ENCODE measurements at places on chromosomes 7 and 10.

GRCh38 chr10:95181726-95182125, 12.3 kb upstream of the ACSM6 start:
- no peak for DNase-seq

DNA sequence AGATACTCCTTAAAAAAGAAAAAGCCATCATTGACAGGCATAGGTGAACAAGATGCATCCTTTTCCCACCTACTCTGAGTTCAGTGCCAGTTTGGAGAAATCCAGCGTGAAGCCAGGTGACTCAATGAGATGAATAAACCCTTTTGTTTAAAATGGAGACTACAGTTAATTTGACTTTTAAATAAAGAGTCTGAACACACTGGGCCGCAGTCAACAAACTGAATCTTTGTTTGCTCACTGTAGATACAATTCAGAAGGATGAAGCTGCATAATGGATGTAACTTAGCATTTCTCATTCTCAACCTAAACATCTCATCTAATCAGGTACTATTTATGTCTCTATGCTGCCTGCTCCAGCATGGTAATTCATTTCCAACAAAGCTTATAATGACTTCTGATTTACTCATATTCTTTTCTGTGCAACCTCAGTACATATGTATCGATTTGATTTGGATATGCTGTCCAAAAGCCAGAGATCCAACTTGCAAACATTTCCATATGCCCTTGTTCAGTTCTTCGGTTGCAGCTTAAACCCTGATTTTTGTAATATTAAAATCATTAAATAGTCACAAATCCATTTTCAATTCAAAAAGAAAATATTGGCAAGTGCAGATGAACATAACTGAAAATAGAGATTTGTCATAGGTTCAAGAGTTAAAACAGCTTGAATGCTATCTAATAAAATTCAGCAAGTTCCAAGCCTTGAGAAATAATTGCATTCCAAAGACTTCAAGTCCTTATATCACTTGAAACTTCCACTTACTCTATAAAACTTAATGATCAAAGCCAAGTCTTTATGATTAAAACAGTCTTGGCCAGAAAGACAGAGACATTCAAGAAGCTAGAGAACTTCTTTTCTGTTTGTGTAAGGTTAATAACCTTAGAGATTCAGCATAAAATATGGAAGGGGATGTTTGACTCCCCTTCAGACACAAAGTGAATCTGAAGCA, 67.8 kb downstream of the CPVL start:
- DNase-seq = no peak

GRCh38 chr10:92787557-92788152, 60.7 kb upstream of the EXOC6 start:
- no peak for DNase-seq

DNA sequence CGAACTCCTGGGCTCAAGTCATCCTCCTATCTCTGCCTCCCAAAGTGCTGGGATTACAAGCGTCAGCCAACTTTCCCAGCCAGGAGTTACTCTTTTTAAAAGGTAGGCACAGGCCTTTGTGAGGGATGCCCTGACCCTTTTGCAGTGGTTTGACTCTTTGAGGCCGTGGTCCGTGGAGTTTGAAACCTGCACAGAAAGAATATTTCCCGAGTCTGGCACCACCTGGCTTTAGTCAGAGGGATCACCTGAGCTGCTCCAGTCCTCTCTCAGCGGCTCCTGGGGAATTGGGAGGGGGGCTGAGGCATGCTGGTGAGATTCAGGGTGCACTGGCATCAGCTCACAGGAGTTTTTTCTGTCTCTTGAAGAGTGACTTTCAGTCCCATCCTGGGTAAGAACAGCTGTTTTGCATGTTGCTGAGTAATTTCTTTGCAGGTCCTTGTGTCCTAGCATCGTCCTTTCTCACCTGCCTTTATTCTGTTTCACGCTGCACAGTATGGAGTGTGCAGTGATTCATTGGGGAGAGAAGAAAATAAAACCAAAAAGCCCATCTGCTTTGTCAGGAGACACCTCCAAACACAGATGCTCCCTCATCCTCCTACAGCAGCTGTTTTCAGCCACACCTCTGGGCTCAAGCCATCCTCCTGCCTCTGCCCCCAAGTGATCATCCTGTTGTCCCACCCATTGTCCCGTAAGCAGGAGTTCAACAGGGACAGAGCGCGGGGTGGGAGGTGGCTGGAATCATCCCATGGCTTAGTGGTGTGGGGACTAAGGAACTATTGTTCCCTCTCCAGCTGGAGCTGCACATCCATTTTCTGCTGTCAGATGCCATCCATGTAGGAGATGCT, 284.7 kb downstream of the CAMK1D start:
- DNase-seq = no peak

- DNase-seq = no peak
These were observed 123.0 kb upstream of the SGCE start for GRCh38 chr7:94778711-94779459.

GRCh38 chr10:130038611-130039109, 72.0 kb downstream of the C10orf143 start:
- peak; percentile 43 for DNase-seq

DNA sequence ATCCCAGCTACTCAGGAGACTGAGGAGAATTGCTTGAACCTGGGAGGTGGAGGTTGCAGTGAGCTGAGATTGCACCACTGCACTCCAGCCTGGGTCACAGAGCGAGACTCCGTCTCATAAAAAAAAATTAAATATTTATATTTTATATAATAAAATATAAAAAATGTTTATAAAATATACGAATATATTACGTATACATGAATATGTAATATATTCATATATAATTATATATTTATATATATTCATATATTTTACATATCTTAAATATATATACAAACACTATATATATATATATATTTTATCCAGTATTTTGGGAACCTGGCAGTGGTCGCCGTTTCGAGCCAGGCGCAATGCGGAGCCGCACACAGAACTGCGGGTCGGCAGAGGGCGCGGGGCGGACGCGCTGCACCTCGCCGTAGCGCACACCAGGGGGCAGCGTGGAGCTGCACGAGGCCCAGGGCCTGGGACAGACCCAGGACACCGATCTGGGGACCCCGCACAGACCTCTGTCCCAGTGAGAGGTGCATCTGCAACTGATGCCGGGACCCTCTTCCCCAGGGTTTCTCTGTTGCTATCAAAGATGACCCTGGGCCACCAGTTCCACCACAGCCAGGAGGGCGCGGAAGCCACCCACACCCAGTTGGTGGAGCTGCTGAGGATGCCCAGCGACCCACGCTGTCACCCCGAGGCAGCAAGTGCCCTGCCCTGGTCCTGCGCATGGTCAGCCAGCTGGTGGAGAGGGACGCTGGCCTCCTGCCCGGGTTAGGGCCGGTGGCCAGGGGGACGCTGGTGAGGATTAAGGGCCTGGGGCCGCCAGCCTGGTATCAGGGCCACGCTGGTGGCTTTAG, 22.7 kb downstream of the AP5Z1 start:
- DNase-seq = no peak

- peak; percentile 49 for DNase-seq
These were observed 45.7 kb upstream of the RBM33 start for GRCh38 chr7:155598810-155599210.

DNA sequence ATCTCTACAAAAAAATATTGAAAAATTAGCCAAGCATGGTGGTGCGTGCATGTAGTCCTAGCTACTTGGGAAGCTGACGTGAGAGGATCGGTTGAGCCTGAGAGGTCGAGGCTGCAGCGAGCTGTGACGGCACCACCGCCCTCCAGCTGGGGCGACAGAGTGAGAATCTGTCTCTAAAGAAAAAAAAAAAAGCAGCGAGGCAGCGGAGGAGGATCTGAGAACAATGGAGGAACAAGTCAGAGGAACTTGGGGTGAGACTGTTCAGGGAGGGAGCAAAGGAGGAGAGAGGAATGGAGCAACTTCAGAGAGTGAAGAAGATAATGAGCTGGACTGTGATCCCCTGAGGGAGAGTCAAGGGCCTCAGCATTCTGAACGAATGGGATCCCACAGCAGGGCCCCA, 85.4 kb downstream of the MKX start:
- DNase-seq = no peak

GRCh38 chr10:24561453-24561852, 162.2 kb downstream of the ARHGAP21 start:
- DNase-seq = no peak

GRCh38 chr7:100090527-100091410, 2.0 kb downstream of the COPS6 start:
- DNase-seq = no peak

DNA sequence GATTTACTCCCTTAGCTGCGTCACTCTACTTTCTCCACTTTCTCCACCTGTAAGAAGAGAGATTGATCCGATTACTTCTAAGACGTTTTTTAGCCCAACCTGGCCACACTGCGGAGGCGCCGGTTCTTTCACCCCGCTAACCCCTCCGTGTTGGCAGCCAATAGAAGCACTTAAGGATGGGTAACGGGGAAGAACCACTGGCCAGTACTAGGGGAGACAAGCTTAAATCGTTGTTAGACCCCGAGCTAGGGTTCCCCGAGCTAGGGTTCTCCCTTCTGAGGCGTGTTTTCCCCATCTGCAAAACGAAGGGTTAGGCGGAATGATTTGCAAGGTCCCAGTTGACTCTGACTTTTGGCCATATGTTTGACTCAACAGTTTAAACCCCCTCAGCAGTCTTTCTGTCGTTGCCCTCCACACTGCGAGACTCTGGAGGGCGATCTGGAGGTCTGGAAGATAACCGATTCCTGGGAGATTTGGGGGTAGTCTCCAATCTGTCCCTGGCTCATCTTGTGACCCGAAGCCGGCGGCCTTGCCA, 644 bp downstream of the UMAD1 start:
- no peak for DNase-seq

- no peak for DNase-seq
These were observed 80.9 kb downstream of the COBL start for GRCh38 chr7:51235593-51236313.

DNA sequence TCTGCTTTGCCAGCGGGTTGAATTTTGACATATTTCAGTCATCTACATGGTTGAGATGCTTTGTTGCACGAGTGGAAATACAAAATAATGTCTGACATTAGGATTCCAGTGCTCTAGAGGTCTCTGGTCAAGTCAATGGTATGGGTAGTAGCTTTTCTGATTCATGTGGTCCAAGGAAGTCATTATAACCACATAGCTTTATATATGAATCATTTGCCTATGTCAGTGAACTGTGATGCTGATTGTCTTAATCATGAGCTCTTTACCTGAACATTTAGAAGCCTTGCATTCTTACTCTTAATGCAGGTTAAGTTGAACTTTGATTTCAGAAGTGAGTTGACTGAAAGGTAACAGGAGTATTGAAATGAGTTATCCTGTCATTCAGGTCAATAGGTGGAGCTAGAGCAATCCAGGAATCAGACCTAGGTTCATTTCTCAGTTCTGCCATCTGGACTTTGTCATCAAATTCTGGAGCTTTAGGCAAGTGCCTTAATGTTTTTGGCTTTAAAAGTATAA, 3.3 kb downstream of the MAPK8 start:
- no peak for DNase-seq

GRCh38 chr10:61753453-61753852, 90.7 kb downstream of the CABCOCO1 start:
- DNase-seq = no peak

GRCh38 chr7:36182854-36183604, 30.0 kb downstream of the EEPD1 start:
- DNase-seq = no peak

GRCh38 chr7:106623853-106624252, 37.1 kb downstream of the CCDC71L start:
- DNase-seq = no peak

GRCh38 chr7:47573758-47574481, 8.0 kb downstream of the TNS3 start:
- DNase-seq = no peak

DNA sequence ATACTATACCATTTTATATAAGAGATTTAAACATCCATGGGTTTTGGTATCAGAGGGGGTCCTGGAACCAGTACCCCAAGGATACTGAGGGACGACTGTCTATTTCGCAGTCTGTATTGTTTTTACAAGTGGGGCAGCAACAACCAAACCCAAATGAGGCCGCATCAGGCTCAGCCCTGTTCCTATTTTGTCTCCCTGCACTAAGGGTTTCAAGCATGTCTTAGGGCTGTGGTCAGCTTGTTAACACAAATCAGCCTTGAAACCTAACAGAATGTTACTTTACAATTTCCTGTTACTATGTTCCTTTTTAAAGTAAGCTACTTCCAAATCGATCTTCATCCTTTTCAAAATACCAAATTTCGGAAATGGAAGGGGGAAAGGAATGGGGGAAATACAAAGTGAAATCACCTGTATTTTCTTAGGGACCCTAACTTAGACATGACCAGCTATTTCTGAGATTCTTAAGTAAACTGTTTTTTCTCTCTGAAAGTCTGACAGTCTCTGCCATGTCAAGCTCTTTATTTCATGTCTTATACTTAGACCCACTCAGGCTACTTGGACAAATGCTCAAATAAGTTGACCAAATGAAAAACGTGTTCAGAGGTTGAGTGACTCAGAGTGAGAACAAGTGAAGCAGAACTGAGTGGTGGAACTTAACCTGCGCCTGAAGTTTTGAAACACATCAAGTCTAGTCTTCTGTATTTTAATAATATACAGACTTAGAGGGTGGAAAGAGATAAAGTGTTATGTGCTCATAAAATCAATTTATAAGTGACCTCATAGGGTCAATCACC, 75.8 kb downstream of the C1GALT1 start:
- DNase-seq = no peak

DNA sequence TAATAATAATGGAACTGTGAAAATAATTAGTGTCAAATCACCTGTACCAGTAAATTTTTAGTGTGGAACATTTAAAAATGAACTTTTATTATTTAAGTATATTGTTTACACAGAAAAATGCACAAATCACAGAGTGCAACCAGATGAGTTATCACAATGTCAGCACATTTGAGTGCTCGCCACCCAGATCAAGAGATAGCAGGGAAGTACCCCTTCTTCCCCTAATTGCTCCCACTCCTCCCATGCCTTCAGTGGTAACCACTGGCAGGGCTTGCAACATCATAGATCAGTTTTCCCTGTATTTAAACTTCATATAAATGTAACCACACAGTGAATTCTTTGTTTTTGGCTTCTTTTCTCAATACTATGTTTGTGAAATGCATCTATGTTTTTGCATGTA, 7.8 kb upstream of the GPR141 start:
- no peak for DNase-seq

GRCh38 chr7:142057101-142057500, 54.4 kb upstream of the MGAM2 start:
- DNase-seq = no peak

DNA sequence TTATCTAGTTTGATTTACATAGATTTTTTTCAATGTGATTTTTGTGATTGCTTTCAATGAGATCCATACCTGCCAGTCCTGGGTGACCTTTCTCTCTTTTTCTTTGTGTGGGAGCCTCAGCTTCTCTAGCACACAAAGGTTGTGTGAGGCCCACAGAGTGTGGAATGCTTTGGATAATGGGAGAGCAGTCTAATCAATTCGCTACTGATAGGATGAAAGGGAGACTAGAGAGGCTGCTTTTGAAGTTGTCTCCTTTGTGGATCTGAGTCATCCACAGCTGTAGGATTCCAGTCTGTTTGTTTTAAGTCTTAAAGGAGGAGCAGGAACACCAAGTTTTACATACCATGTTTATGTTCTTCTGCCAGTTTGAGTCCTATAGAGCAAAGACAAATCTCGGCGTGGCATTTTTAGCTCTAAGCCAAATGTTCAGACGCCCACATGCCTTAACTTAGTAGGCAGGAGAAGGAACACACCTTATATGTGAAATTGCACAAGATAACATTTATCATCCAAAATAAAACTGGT, 330.0 kb downstream of the ARL4A start:
- DNase-seq = no peak

- peak; percentile 74 for DNase-seq
These were observed 18.4 kb upstream of the ZCCHC24 start for GRCh38 chr10:79463578-79464496.

Data from coronary artery (tissue), 2 donors.